Skeletal muscle cell (primary cell): ENCODE measurements at places on chromosomes 2 and 18.
A peak's percentile ranks its signal among the peaks of the same experiment; 100 is the strongest.

DNA sequence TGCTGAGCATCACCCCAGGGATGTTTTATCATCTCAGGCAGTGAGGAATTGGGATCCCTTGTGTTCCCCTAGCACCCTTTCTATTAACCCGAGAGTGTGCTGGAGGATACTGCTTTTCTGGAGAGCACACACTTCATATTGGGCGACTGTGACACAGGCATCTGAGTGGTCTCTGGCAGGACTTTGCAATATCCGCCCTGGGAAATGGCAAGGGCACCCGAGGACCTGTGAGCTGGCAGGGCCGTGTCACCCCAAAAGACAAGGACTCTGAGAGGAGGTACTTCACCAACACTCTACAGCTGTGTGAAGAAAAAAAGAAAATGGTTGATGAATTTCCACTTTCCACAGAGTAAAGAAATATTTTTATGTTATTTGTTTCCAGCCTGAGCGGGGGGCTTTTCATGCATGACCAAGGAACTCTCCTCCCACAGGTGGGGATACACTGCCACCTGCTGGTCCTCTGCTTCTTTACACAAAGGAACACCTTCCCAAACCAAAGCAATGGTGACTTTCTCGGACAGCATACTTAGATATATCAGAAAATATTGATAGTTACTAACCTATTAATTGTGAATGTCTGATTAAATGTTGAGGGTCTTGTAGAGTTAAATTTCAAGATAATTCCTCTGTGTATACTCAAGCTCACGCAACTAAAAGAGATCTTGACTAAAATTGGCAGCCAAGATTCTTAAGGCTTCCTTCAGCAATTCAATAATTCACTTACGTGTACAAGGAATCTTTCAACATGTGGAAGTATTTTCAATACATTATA is 45.9 kb upstream of the REG3G start:
- DNase-seq, result no peak

DNA sequence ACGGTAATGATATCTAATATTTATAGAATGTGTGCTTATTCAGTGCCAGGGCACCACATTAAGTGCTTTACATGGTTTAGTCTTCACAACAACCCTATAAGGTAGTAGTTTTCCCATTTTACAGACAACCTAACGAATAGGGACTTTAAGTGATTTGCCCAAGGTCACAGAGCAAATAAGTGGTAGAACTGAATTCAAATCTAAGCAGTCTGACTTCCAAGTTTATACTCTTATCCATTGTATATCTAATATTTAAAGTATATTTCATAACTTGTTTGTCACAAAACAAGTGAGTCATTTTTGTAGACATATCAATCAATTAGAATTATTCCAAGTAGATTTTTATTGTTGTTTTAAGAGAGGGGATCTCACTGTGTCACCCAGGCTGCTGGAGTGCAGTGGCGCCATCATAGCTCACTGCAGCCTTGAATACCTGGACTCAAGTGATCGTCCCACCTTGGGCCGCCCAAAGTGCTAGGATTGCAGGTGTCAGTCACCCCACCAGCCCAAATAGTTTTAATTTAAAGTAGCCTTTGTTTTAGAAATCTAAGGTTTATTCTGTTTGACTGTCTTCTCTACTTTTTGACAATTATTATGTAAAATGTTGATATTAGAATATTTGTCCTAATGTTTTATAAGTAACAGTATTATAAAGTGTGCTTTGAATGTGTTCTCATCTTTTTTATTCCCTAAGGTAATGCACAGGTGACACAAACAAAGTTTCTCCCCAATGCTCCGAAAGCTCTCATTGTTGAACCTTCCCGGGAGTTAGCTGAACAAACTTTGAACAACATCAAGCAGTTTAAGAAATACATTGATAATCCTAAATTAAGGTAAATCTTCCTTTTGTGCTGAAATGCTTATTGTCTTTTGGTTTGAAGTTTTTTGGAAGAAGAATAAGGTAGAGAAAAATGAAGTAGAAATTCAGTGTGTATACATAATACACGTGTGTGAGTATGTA is 15.1 kb downstream of the DDX1 start:
- no peak for DNase-seq

GRCh38 chr2:10242451-10242850 is 60.3 kb upstream of the HPCAL1 start:
- no peak for DNase-seq

GRCh38 chr18:36829362-36830157 is 633 bp downstream of the KIAA1328 start:
- no peak for DNase-seq

GRCh38 chr2:186307871-186308270 is 178.2 kb upstream of the ZC3H15 start:
- DNase-seq, result no peak

- DNase-seq, result no peak
Measured at GRCh38 chr2:178191004-178191508, 3.3 kb upstream of the OSBPL6 start.

- no peak for DNase-seq
Measured at GRCh38 chr18:74486119-74486849, 9.9 kb upstream of the CNDP2 start.

GRCh38 chr2:238290091-238290509 is 1.7 kb upstream of the PER2 start:
- no peak for DNase-seq

GRCh38 chr18:22858121-22858520 is 75.0 kb upstream of the RBBP8 start:
- no peak for DNase-seq

DNA sequence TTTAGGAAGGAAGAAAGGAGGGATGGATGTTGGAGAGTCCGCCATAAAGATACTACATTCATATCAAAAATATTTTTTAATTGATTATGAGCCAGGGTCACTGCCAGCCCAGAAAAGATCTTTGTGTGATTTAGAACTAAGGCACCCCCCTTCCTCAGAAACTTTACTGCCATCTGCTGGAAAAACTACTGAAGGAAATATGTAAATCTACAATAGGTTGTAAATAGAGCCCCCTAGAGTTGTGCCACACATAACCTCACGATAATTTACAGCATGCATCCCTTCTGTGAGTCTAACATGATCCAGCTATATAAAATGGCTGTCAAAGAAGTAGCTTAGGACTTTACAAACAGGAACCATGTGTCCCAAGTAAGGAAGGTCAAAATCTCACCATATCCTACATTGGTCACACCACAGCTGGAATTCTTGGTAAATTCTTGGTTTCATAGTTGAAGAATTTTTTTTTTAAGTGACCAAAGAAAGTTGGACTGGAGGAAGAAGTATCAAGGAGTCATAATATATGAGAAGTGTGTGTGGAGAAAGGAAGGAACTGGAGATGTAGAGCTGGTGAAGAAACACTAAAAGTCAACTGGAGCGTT is 152.5 kb downstream of the CYP26B1 start:
- no peak for DNase-seq

- DNase-seq, result no peak
Measured at GRCh38 chr2:16079637-16080036, 139.3 kb downstream of the MYCN start.

DNA sequence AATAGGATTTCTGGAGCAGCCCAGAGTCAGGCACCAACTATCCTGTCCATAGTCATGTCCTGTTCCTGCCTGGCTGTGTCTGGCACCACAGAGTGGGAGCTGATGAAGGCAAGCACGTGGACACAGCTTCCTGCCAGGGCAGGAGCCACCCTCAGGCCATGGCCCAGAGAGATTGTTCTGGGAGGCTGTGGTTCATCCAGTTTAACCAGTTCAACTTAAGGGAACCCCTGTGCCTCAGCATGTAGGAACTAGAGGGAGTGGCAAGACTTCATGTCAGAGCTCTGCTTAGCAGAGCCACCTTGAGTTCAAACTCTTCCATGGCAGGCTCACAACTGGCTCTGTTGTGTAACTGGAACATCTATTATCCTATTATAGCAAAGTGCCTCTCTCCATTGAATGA is 73.2 kb upstream of the NCKAP5 start:
- no peak for DNase-seq

DNA sequence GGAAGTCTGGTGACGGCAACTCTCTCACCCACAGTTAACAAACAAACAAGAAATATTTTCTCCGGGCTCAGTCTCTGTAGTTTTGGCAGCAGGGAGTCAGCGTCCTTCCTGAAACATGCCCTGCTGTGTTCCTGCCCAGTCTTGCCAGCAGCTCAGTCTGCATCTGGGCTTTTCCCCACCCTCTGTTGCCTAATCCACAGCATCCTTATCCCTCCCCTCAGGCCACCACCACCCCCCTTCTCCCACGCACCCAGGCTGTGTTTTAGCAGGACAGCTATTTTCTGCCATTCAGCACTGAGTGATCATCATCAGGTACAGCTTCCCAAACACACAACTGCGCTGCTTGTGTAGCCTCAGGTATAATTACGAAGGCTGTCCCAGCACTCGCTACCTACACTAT is 168.2 kb downstream of the DPP10 start:
- DNase-seq, result no peak

- no peak for DNase-seq
Measured at GRCh38 chr2:203846490-203847105, 21.0 kb upstream of the CTLA4 start.

GRCh38 chr2:230075988-230076631 is 7.4 kb upstream of the SLC16A14 start:
- no peak for DNase-seq

DNA sequence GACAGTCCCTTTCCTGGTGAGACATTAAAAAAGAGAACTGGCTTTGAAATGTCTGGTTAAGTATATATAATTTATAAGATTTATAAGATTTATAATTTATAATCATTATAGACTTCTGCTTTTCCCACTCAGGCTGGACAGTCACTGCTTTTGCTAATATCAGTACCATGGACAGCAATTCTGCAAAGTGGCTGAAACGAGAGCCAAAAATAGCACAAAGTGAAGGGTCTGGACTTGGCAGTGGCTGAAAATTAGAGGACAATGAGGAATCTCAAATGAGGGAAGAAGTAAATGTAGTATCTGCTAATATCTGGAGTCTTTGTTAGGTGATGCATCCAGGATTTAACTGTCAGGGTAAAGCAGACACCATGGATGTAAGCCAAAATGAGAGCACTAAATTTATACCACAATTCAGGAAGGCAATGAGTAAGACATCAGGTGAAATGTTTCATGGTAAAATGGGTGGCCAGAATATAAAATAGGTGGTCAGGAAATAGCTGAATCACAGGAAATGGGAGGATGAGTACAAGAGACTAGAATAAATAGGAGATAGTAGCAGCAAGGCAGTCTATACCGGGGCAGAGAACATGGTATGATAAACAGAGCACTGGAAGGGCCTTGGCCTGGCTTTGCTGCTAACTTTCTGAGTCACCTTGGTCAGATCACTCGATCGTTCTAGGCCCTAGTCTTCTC is 39.6 kb upstream of the BOD1L2 start:
- DNase-seq, result peak; percentile 9

GRCh38 chr2:231057590-231057989 is 923 bp downstream of the PSMD1 start:
- DNase-seq, result no peak

DNA sequence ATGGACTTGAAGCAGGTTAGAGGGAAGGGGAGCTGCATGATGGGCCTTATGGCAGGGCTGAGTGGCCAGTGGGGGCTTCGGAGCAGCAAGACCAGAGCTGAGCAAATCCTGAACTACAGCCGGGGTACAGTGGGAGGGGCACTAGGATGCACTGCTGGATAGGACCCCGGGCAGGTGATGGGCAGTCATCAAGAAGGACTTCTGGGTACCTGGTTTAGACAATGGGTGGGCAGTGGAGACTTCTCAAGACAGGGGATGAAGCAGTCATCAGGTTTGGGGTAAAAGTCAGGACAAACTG is 507.4 kb upstream of the MYT1L start:
- no peak for DNase-seq

DNA sequence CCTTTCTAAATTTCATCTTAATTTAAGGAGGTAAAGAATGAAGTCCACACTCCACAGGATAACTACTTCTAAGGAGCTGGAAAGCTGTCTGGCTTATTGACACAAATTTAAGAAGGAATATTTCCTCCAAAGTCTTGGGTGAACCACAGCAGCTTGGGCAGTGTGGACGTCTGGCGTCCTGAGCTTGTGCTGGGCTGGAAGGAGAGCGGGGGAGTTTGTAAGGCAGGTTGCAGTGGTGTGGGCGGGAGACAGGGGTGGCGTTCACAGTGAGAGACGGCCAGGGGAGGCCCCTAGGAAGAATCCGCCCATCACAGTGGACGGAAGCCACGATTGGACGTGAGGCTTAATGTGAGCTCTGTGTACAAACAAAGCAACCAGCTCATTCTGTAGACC is 25.7 kb downstream of the ADI1 start:
- DNase-seq, result peak; percentile 52

DNA sequence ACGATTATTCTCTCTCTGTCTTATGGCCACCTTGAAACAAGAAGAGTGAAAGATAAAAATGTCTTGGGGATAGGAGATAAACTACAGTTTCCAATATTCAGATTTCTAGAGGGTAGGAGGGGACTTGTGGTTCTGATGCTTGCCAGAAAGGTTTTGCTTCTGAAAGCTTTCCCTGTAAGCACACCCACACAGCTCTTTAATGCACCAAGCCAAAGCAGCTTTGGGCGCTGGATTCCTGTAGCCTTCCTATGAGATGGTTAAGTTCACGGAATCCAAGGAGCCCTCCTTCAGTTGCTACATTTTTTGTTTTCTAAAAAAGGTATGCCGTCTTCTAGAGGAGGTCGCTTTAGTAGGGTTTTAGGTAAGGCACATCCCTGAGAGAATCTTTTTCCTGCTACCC is 4.9 kb downstream of the LRRTM1 start:
- DNase-seq, result no peak

GRCh38 chr2:14480906-14481305 is 151.6 kb upstream of the LRATD1 start:
- no peak for DNase-seq

- DNase-seq, result no peak
Measured at GRCh38 chr2:169185711-169186110, 116.3 kb downstream of the DHRS9 start.

GRCh38 chr18:77255426-77256105 is 5.9 kb downstream of the GALR1 start:
- no peak for DNase-seq

GRCh38 chr18:44893966-44894365 is 213.3 kb downstream of the SETBP1 start:
- DNase-seq, result no peak

GRCh38 chr2:26752656-26753055 is 11.4 kb upstream of the SLC35F6 start:
- no peak for DNase-seq

- DNase-seq, result peak; percentile 23
Measured at GRCh38 chr2:68336192-68336591, 16.4 kb upstream of the CNRIP1 start.

- no peak for DNase-seq
Measured at GRCh38 chr2:181907057-181907456, 15.5 kb downstream of the ITPRID2 start.

GRCh38 chr2:219477815-219478214 is 20.9 kb upstream of the GMPPA start:
- no peak for DNase-seq

DNA sequence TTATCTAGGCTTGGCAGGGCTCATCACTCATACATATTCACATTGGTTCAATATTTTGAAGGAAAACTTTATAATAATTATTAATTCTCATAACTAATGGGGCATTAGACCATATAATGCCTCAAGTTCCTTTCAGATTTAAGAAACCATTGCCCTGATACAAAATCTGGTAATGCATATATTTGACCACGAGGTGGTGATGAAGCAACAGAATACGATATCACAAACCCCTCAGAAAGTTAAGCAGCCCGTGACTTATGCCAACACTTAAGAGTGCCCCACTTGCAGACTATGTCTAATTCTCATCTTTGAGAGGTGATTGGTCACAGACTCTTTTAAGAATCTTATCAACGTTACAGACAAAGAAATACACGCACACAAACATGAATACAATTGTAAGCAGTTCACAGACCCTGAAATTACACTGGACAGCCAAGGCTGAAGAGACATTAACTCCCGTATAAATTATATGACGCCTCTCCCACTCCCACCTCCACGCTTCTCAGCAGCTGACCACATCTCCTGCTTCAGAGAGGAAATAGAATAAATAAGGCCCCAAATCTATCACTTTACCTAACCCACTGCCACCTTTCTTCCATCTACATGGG is 20.7 kb upstream of the DNAH6 start:
- DNase-seq, result peak; percentile 35
